ENCODE measurements at places on chromosomes 7 and 10.

GRCh38 chr10:35063837-35064454 lies 26.2 kb downstream of the CUL2 start:
- peak; percentile 18 for DNase-seq

GRCh38 chr10:61793760-61794703 lies 107.5 kb upstream of the ARID5B start:
- no peak for DNase-seq

DNA sequence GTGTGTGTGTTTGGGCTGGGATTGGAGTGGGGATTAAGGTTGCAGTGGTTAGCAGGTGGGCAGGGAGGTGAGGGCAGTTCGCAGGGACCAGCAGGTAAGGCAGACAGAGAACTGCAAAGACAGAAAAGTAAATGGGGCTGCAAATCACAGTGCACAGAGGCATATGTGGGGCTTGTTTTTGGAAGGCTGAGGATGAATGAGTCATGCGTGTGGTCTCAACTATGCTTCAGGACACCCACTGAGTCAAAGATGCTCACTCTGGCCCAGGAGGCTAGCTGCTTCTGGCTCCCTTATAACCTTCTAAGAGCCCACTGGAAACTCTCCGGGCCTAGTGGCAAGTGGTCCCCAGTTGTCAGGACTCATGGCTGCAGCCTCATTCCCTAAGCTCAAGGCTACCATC lies 118.2 kb downstream of the ZNF248 start:
- no peak for DNase-seq

DNA sequence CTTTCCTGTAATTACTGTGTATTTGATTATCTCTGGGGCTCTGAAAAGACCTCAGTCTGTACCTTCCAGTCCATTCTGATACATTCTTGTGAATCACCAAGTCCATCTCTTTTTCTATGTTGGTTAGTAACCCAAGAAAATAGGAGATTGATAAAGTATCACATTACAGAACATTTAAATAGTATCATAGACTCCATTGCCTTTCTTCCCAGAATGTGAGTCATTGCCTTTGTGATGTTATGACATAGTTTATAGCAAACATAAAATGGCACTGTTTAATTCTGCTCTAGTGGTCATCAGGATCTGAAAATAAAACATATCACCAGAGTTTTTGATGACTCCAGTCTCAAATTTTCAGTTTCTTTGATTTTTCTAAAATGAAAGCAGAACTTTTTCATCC lies 78.4 kb downstream of the NRG3 start:
- no peak for DNase-seq

DNA sequence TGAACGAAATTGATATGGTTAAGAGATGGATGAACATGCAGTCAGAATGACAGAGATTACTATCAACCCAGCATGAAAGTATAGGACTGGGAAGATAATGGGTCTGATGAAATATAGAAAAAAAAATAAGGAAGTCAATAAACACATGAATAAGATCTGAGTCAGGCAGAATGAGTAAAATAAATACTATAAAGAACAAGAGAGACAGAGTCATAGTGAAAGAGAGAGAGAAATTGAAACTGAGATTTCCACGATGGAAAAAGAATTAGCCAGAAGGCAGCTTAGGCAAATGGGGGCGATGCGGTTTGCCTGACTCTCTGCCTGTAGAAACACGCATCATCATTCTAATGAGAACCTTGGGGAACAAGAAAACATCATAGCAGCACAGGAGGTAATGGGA lies 26.6 kb downstream of the SEMA3D start:
- DNase-seq: no peak

DNA sequence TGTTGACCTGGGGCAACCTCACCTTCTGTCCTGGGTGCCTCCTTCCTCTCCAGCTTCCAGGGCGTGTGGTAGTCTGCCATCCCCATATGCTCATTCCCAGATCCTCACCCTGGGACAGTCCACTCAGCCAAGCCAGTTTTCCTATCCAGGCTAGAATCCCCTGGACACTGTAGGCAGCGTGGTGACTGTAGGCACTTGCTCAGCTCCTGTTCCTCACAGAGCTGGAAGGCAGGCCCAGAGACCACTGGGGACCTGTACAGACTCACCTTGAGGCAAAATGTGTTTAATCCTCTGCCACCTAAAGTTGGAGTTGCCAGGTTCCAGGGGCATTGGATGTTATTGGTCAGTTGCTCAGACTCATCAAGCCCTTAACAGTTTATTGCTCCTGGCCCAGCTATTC lies 2.4 kb upstream of the GRID1 start:
- DNase-seq: no peak

GRCh38 chr10:128062881-128063563 lies 63.2 kb downstream of the MKI67 start:
- peak; percentile 76 for DNase-seq

DNA sequence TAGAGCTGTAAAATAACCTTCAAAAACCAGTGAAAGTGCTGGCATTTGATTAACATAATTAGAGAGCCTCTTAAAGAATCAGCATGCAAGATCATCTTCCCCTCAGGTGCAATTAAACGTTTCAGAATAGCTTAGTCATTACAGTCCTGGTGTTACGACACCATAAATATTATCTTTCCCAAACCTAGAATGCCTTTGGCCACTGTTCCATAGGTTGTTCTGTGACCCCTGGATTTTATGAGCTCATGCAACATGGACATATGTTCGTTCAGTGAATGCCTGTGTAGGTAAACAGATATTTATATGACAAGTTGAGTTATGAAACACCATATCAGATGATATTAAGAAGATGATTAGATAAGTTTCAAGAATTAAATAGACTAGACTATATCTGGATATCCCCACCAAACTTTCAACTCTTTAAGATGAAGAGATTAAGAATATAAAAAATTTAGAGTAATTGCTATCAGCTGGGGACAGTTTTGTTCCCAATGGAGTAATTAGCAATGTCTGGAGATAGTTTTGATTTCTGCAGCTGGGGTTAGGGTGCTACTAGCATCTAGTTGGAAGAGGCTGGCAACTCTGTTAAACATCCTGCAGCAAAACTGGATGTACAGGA lies 263.5 kb upstream of the DKK1 start:
- no peak for DNase-seq

- no peak for DNase-seq
These were observed 14.3 kb downstream of the IL2RA start for GRCh38 chr10:6047847-6048246.

GRCh38 chr10:51014680-51015389 lies 59.5 kb upstream of the PRKG1 start:
- no peak for DNase-seq

DNA sequence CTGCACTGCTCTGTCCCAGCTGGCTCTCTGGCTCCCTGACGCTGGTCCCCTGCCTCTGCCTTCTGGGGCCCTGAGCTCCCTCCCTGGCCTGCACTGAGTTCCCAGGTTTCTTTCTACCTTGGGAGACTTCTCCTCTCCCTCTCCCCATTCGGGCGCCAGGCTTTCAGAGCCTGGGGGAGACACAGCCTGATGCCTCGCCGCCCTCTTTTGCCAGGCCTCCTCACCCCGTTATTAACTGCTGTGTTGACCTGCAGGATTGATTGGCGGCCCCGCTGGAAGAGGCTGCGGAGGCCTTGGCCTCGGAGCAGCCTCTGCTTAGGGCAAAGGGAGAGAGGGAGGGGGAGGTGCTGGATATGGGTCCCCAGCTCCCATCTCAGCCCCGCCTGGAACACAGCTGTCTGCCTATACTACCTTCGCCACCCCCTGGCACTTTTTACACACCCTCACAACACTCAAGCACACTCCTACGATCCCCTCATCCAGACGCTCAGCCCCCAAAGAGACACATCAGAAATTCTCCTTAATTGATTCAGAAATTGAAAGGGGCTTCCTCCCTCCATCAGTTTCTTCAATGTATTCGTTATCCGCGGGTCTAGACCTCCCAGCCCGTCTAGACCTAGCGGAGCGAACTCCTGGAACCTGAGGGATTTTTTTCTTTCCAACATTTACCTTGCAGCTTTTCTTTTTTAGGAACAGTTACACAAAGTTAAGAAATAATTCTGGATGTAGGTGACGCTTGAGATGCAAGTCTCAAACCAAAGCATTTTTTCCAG lies 7.1 kb upstream of the PAX2 start:
- no peak for DNase-seq

DNA sequence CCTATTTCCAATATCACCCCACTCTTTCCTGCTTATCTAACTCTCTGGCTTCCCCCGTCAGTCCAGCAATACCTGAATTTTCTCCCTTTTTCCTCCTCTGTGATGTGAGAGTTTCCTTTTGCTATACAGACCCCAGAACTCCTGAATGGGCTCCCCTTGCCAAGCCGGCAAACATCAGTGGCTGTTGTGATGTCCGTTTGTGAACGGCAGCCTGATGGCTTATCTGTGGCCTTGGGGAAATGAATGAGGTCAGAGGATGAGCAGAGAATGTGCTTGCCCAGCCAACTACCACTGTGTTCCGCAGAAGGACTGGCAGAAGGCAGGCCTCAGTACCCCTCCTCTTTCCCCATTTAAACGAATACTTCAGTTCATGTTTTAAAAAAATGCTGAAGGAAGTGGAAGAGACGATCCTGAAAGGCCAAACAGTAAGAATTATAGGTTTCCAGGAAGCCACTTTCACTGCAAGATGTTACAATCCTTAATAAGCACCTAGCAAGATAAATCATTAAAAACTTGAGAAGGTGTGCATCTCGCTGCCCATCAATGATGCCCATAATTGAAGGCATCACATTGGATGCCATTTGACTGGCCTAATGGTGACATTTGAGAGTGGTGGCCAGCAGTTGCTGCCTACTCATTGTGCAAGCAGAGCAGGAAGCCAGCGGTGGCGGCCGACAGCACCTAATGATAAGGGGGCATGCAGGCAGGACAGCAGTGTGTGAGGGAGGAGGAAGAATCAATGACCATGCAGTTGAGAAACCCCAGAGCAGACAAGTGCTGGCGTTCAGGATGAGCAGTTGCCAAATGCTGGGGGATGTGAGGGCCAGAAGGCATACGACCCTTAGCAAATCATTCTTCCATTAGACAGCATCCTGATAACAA lies 31.5 kb downstream of the SLC18A2 start:
- DNase-seq: peak; percentile 81

GRCh38 chr7:101058355-101058754 lies 26.9 kb upstream of the TRIM56 start:
- peak; percentile 76 for DNase-seq

GRCh38 chr7:155644971-155645509 lies 579 bp downstream of the RBM33 start:
- DNase-seq: peak; percentile 83

GRCh38 chr10:96645191-96645721 lies 58.4 kb upstream of the TM9SF3 start:
- no peak for DNase-seq

- no peak for DNase-seq
These were observed 39.4 kb downstream of the CCNJ start for GRCh38 chr10:96082748-96083147.

GRCh38 chr10:113261611-113262091 lies 291.2 kb upstream of the HABP2 start:
- DNase-seq: peak; percentile 12

DNA sequence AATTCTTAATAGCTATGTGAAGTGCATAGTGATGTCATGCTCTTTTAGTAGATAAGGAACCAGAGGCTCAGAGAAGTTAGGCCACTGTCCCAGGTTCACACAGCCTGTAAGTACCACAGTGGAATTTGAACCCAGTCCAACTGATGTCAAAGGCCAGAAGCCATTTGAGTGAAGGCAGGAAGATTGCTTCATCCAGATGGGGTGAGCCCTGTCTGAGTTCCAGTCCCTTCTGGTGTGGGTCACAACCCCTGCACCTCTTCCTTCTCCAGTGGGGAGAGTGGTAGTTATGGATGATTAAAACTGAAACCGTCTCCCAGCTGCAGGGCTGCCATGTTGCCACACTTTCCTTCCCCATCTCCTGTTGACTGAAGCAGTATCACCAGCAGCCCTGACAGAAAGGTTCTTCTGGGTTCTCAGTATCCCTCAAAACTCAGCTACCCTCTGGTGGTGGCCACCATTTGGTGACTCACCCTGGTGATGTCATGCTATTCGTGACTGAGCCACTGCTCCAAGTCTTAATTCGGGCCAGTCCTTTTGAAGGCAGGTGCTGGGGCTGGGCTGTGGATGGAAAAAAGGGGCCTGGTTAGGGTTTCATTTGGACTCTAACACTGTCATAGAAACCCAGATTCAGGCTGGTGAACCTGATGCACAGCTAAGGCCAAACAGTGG lies 1.5 kb upstream of the C10orf95 start:
- peak; percentile 57 for DNase-seq

- DNase-seq: peak; percentile 77
These were observed 41.3 kb upstream of the SRPK2 start for GRCh38 chr7:105429746-105430612.

DNA sequence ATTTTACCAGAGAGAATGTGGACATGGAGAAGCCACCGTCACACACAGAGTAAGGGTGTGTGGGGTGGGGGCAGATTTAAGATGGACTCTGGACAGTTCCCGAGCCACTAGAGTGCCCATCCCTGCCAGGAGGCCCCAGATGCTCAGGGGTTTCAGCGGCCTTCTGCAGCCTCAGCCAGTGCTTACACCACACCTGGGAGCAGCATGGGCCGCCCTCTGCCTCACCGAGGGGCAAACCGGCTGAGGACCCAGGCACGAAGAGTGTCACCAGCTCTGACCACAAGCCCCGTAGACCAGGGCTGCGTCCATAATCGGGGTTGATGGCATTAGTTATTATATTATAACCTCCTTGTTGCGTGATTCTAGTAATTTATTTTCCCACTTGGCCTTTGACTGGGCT lies 6.7 kb upstream of the MNX1 start:
- no peak for DNase-seq

DNA sequence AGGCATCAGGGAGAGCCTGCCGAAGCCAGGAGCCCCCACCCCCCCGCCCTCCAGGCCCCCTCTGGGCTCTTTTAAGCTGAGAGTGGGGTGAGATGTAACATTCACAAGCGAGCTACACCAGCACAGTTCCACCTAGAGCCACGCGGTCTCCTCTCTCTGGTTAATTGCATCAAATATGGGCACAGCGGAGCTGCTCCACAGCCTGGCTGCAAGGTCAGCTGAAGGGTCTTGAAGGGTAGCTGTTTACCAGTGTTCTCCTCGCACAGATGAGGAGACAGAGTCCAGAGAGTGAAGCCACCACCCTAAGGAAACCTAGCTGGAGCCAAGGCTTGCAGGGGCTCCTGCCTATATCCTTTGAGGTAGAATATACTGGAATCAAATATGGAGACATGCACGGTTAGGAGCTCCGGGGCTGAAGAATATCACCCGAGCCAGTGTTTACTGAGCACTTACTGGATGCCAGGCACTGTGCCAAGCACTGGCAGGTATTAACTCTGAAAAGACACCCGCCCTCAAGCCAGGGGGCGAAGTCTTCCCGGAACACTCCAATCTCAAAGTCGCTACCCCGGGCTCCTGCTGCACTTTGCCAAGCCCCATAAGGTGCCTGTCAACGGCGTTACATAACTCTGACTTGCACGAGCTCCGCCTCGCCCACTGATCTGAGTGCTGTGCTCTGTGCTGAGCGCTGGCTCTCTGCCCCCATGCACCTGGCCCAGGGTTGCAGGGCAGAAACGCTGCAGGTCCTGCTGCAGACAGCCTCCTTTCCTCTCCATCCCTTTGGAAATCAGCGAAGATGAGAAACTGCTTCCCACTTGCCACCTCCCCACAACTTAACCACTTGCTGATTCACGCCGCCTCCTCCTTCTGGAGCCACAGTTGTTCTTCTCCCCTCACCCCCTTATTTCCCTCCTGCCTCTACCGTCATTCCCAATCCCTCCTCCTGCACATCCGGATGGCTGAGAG lies 5.4 kb downstream of the CHST15 start:
- no peak for DNase-seq

GRCh38 chr10:11255796-11256444 lies 238.2 kb downstream of the CELF2 start:
- DNase-seq: peak; percentile 44
